ENCODE measurements at places on chromosomes 1 and 21.
A peak's percentile ranks its signal among the peaks of the same experiment; 100 is the strongest.

- DNase-seq = no peak
Measured at GRCh38 chr1:10594595-10595223, 120.0 kb downstream of the PEX14 start.

DNA sequence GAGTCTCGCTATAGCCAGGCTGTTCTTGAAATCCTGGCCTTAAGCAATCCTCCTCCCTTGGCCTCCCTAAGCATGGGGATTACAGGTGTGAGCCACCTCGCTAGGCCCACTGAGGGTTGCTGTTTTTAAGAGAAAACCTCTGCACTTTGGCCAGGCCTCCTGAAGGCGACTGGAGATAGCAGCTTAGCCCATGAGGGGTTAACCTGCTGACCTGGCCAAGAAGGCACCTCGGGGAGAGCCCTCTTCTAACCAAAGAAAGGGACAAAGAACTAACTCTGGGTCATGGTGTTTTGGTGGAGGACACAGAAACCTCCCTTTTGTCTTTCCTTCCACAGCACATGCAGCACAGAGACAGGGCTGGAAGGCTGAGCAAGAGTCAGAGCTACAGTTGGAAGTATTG, 17.7 kb upstream of the KNCN start:
- DNase-seq = no peak

DNA sequence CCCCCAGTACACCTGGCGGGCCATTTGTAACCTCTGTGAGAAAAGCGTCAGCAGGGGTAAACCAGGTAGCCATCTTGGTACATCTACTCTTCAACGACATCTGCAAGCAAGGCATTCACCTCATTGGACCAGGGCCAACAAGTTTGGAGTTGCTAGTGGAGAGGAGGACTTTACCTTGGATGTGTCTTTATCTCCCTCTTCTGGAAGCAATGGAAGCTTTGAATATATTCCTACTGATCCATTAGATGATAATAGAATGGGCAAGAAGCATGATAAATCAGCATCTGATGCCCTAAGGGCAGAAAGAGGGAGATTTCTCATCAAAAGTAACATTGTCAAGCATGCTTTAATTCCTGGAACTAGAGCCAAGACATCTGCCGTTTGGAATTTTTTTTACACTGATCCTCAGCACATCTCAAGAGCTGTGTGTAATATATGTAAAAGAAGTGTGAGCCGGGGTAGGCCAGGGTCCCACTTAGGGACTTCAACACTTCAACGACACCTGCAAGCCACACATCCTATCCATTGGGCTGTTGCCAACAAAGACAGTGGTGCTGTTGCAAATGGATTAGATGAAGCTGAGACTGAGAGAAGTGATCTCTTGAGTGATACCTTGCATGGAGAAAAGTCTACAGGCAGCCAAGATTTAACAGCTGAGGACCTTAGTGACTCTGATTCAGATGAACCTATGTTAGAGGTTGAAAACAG, 2.7 kb downstream of the ZBED6 start:
- DNase-seq = no peak

GRCh38 chr1:84969489-84970250, 27.2 kb downstream of the MCOLN2 start:
- no peak for DNase-seq

- peak; percentile 97 for DNase-seq
Measured at GRCh38 chr1:52552505-52553361, at the start of gene TUT4. TUT4 (minus strand) TSS chr1:52553092; CDS start chr1:52526280, 26,812 bp downstream.

- no peak for DNase-seq
Measured at GRCh38 chr1:235639226-235640205, 10.1 kb downstream of the GNG4 start.

DNA sequence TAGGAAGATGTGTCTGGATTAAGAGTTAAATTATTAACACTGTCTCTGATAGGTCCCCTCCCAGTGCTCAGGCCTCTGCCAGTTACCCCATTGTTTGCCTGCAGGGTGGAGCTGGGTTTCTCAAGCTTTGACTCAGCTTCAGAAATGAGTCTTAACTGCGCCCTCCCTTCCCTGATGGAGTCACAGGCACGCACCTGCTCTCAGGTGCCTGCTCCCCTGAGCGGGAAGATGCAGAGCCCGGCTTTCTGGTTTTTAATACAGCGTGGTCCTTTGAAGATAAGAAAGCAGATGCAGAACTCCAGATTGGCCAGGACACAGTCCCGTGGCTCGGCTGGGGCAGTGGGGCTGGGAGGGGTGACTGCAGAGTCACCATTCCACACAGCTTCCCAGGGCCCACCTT, 3.2 kb upstream of the SPRR4 start:
- no peak for DNase-seq

GRCh38 chr1:93501399-93501798, 53.5 kb downstream of the FNBP1L start:
- no peak for DNase-seq

- DNase-seq = peak; percentile 23
Measured at GRCh38 chr1:145690587-145691558, 16.3 kb downstream of the PDZK1 start.

- DNase-seq = peak; percentile 36
Measured at GRCh38 chr1:17587693-17588047, 48.2 kb downstream of the ARHGEF10L start.

- no peak for DNase-seq
Measured at GRCh38 chr1:23613191-23614031, 54.1 kb upstream of the ID3 start.

- no peak for DNase-seq
Measured at GRCh38 chr1:228144193-228144992, 4.3 kb downstream of the GUK1 start.

GRCh38 chr1:166915042-166915441, 39.0 kb upstream of the TADA1 start:
- DNase-seq = no peak

DNA sequence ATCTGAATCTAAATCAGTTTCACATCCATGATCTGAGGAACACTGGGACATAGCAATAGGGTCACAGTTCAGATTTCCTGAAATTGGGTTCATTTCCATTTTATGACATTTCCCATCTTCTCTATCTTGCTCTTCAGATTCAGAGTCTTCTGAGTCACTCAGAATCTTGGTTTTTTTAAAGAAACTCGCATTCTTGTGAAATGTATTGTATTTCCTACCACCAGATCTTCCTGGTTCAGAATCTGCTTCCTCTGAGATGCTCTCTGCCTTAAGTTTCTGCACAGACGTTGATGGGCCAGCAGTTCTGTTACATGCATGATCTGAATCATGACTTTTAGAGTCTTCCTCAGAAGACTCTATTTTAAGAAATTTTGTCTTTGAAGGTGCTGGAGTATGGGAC, 15.5 kb upstream of the PSMG1 start:
- no peak for DNase-seq

DNA sequence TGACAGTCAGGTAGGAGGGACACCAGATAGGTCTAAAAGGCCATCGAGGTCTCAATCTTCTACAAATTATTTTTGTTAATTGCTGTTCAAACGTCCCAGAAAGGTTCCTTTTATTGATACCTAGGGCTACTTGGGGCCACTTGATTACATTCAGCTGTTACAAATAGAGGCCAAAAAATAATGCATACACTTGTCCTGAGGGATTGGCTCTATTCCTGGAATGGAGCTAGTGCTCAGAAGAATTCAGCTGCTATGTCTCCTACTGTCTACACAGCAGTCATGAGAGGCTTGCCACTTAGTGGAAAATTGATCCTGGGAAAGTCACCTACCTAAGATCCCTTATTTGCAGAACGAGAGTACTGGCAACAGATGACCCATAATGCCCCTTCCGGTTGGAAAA, 498.3 kb downstream of the ADGRL2 start:
- no peak for DNase-seq

DNA sequence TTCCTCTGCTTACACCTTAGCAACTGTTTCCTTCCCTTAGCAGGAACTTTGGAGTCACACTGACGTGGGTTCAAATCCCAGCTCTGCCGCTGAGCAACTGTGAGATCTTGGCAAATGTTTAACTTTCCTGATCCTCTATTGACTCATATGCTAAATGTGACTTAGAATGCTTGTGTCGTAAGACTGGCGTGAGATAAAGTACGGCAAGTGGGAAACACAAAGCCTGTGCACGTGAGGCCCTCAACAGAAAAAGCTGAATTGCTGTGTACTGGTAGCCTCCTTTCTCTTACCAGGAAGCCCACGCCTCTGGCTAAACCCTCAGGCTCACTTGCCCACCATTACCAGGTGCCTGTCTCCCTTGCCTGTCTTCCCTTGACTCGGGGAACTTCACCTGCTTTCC, 135.4 kb upstream of the TNR start:
- DNase-seq = no peak

DNA sequence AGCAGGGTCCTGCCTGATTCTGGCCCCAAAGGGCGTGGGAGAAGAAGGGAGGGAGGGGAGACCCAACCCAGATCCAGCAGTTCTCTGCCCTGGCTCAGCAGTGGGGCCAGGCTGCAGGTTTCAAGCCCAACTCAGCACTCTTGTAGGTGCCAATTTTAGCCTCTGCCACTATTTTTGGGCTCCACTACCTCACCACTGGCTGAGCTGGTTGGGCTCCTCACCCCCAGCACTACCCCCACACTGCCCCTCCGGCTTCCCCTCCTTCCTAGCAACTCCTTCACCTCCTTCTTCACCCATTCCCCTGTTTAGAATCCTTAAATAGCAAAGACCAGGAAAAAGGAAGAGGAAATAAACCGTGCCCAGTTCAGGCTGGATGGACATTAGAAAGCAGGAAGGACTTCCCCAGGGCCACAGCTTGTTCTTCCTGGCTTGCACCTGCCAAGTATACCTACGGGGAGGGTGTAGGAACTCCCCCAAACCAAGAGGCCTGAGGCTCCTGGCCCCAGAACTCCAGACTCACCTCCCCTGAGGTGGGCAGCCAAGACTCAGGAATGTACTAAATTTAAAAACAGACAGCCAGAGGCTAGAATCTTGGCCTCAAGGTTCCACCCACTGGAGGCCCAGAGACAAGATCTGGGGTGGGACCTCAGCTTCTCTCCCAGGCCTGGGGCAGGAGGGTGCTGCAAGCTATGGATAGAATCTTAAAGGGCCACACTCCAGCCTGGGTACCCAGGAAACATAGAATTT, 1.4 kb upstream of the ARHGEF2 start:
- no peak for DNase-seq

DNA sequence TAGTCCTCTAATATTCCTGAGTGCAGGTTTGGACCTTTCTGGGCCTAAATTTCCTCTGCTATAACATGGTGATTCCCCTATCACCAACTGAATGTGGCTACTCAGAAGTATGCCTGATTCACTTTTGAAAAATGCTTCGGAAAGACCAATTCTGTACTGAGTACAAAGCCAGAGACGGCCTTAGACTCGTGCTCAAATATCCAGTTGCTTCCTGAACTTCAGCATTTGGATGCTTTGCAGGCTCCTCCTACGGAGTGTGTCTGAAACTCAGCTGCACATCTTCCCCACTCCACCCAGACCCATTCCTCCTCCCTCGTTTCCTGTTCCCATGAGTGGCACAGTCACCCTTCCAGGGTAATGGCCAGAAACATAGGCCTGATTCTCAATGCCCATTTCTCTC, 98.4 kb upstream of the GADD45A start:
- DNase-seq = no peak

GRCh38 chr1:152886085-152886484, 8.0 kb downstream of the SMCP start:
- no peak for DNase-seq

- DNase-seq = peak; percentile 8
Measured at GRCh38 chr1:86965012-86965826, 50.8 kb downstream of the HS2ST1 start.

DNA sequence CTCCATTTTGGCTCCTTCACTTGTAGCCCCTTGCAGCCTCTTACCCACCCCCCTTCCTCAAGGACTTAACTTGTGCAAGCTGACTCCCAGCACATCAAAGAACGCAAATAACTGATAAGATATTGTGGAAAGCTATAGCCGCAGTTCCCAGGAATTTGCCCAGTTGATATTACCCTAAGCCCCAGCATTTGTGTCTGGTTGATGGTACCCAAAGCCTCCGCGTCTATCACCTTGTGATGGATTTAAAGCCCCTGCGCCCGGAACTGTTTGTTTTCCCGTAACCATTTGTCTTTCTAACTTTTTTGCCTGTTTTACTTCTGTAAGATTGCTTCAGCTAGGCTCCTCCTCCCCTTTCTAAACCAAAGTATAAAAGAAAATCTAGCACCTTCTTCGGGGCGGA, 5.9 kb downstream of the YARS1 start:
- DNase-seq = no peak

- DNase-seq = no peak
Measured at GRCh38 chr1:49208712-49209111, 432.0 kb upstream of the BEND5 start.

DNA sequence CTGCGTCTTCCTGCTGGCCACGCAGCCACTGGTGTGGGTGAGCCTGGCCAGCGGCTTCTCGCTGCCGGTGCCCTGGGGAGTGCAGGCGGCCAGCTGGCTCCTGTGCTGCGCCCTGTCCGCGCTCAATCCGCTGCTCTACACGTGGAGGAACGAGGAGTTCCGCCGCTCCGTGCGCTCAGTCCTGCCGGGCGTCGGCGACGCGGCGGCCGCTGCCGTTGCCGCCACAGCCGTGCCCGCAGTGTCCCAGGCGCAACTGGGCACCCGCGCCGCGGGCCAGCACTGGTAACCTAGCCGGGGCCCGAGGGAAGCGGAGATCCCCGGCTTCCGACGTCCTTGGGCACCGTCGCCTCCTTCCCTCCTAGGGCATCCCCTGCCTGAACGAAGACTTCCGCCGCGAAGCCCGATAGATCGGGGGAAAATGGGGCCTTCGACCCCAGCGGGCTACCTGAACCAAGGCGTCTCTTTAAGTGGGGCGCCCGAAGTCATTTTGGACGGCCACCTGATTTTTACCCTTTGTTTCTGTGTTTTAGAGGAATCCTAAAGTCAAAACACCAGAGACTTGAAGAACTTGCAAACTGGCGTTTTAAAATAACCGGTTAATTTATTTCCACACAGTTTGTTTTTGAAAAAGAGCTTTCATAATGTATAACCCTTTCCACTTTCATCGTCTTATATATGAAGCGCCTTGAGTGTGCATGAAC, 2.0 kb downstream of the GPR88 start:
- DNase-seq = no peak

GRCh38 chr1:43506233-43506632, 24.4 kb upstream of the PTPRF start:
- DNase-seq = no peak

DNA sequence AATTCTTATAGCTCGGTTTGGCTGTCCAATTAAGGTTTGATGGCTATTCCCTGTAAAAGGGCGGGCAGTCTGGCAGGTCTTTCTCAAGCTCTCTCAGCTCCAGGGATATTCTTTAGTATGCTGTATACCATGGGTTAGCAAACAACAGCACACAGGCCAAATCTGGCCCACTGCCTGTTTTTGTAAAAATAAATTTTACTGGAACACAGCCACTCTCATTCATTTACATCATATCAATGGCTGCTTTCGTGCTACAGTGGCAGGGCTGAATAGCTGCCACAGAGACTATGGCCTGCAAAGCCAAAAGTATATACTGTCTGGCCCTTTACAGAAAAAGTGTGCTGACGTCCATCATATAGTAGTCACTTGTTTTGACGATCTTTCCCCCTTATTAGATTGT, 32.0 kb downstream of the MACO1 start:
- DNase-seq = no peak

DNA sequence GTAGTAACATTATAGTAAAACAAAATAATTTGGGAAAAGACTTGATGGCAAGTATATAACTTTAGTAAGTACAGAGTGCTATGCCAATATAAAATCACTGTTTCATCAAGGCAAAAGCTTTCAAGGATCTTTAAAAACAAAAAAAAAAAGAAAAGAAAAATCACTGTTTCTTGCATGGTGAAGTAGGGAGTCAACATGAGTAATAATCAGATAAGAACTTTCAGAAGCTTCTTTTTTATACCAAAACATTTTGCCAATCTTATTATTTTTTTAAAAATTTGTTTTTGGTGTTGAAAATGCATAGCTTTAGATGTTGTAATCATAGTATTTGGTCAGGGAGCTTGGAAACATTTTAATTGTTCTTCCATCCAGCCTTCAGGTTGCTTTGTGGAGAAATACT, 37.2 kb downstream of the CAMSAP2 start:
- DNase-seq = no peak

- DNase-seq = no peak
Measured at GRCh38 chr1:16067127-16067768, 6.2 kb downstream of the FAM131C start.

Data from NT2/D1 (cell line).